ENCODE measurements at places on chromosomes 13 and 19.
A peak's percentile ranks its signal among the peaks of the same experiment; 100 is the strongest.

DNA sequence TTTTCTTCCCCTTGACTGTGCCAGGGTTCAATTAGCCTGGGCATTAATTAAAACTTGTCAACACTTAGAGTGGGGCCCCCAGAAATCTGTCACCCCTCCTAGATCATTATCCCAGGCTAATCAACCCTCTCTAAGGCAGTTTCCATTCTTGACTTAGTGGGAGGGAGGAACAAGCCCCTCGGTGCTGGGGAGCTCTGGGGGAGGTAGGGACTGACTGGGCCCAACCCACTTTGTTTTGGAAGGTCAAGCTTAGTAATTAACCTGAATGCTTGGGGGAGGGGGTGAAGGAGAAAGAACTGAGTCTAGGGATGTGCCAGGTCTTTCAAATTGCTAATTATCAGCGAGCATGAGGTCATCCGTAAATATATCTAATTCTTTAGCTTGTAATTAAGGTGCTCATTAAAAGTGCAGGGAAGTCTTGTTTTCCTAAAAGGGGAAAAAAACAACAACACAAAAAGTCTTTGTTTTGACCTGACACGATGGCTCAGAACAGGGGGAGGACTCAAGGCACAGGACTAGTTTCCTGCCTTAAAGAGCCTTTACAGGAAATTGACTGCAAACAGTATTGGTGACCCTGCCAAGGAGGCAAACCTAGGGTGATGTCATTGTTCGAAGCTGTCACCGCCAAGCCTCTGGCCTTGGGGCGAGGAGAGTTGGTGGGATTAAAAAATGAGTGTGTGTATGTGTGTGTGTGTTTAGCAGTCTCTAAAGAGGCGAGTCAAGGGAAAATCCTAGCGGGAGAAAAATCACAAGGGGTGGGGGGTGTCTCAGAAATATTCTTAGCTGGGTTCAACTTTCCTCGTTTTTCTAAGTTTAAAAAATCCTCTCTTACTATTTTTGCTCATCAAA is 19.4 kb downstream of the ACTN4 start:
- peak; percentile 88 for DNase-seq

DNA sequence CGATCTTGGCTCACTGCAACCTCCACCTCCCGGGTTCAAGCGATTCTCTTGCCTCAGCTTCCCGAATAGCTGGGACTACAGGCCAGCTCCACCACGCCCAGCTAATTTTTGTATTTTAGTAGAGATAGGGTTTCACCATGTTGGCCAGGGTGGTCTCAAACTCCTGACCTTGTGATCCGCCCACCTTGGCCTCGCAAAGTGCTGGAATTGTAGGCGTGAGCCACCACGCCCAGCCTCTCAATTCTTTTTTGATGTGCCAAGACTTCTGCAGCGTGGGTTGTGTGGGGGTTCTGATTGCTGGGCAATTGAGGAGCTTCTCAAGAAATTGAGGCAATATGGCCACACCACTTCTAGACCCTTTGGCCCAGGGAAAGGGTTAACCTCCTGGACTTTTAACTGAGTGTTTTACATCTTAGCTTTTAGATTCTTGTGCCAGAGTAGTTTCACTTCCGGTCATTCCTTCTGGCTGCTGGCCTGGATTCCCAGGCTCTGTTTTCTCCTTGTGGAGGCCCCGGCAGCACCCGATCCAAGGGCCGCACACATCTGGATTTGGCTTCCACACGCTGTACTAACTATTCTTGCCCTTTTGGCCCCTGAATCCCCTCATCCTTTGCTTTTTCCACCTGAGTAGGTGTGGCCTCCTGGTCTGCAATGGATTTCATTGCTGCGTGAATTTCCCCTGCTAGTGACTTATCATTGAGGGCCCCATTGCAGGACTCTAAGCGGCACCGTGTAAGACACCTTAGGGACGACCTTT is 14.7 kb downstream of the SMARCA4 start:
- no peak for DNase-seq

DNA sequence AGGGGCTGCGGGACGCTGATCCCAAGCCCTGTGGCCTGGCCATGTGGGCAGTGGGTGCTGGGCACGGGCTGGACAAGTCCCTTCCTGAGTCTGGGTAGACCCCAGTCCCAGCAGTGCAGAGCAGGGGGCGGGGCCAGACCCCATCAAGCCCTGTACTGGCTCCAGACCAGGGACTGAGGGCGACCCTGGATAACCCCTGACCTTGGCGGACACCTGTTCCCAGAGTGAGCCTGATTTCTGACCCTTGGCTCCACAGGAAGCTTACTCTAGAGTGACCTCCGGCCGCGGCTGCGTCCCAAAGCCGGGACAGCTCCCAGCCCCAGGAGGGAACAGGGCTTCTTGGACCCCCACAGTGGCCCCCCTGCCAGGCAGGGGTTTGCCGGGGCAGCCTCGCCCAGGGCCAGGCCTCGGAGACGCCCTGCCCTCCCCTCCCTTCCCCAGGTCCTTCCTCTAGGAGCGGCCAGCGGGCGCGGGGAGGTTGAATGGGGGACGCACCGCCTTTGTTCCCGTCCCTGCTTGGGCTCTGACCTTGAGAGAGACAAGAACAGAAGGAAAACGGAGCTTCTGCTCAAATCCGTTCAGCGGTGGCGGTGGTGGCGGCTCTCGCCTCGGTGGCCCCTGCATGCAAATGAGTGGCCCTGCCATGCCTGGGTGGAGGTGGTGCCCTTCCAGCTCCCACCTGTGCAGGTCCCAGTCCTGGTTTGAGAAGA is 2.3 kb upstream of the EFNA2 start:
- peak; percentile 44 for DNase-seq

- DNase-seq: no peak
Measured at GRCh38 chr19:8515317-8515716, 1.4 kb upstream of the ZNF414 start.

DNA sequence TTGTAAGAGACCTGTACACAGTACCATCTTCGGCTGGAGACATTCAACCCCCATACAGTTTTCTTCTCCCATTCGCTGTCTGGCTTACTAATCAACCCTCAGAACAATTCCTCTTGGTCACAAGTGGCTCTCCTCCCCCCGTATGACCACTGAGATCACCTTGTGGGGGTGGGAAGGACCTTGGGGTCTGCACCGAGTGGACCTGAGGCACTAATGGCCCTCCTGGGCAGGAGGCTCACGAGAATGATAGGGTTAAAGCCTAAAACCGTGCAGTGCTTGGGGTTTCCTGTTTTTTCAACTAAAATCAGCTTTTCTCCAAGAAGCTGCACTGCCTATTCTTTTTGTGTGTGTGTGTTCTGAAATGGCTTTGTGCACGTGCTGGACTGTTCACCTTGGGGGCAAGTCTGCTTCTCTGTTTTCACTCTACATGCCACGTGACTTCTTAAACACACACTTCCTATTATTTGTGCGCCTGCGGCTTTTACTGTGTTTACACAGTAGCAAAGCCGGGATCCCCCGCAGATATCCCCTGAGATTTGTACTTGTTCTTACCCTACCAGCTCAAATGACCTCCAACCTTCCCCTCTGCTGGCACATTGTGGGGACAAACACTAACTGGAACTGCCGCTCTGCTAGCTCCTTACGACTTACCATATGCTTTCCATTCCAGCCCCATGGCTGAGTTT is 12.3 kb downstream of the RBM26 start:
- no peak for DNase-seq

DNA sequence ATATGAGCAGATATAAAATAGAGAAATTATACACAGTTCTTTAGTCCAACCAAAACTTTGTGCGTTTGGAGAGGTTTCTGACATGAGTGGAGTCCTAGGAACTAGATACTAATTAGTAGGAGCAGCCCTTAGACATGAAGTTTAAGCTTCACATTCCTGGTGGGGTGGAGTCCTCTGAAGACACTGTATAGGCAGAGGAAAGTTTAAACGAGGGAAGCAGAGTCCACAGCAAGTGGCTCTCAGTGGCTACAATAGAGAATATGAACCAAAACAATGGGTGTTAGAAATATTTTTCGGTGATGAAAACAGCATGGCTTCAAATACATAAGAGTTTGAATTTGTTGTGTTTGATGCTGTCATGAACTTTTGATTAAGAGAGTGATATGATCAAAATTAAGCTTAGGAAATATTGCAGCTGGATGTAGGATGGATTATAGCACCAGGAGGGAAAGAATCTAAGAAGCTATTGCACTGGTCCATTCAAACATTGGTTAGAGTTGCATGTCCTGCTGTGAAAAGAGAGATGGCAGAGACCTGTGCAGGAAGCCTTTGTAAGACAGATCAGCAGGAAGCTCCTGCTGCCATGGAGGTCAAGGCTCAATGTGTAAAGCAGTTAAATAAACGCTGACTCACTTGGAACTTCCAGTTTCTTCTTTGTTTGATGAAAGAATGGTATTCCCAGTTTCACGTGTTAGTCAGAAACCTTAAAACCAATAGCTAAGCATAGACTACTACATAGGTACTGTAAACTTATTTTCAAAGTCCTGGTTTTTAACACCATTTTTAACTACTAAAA is 175.2 kb downstream of the TDRD3 start:
- DNase-seq: no peak

DNA sequence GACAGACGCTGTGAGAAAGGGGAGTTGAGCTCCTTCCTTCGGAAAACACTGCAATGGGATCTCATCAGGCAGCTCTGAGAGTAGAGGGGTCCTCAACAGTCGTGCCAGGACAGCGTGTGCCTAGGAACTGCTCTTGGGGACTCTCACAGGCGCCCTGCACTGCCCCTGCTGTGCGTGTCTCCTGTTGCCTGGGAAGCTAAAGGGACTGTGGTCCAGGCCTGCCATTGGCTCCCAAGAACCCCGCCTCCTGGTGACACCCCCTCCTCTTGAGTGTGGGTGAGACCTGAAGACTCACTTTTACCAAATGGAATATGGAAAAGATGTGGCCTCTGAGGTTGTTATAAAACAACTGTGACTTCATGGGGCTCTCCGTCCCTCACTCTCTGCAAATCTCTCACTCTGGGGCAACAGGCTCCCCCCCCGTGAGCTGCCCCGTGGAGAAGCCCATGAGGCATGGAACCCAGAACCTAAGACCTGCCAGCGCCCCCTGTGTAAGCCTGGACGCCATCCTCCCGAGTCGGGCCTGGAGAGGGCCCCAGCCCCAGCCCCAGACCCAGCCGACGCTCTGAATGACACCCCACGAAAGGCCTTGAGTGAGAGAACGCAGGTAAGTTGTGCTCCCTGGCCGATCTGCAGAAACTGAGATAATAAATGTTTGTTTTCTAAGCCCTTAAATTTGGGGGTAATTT is 302.7 kb downstream of the FGF9 start:
- DNase-seq: no peak

DNA sequence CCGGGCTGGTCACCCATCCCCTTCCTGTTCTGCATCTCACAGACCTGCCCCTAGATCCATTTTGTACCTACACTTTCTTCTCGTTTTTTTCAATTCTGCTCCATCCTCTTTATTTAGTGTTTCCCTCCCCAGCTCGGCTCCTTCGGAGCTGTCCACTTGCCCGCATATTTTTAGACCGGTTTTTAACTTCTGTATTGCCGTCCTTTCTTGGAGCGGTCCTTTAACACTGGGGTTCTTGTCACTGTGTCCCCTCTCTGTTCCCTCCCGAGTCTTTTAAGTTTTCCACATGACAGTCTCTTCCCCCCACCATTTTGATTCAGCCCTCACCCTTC is 1.7 kb downstream of the ARHGAP35 start:
- no peak for DNase-seq

GRCh38 chr19:11261971-11262839 is at the start of gene DOCK6:
Gene DOCK6 (minus strand): TSS chr19:11262524. CDS start chr19:11262440, 84 bp downstream.
- no peak for DNase-seq

DNA sequence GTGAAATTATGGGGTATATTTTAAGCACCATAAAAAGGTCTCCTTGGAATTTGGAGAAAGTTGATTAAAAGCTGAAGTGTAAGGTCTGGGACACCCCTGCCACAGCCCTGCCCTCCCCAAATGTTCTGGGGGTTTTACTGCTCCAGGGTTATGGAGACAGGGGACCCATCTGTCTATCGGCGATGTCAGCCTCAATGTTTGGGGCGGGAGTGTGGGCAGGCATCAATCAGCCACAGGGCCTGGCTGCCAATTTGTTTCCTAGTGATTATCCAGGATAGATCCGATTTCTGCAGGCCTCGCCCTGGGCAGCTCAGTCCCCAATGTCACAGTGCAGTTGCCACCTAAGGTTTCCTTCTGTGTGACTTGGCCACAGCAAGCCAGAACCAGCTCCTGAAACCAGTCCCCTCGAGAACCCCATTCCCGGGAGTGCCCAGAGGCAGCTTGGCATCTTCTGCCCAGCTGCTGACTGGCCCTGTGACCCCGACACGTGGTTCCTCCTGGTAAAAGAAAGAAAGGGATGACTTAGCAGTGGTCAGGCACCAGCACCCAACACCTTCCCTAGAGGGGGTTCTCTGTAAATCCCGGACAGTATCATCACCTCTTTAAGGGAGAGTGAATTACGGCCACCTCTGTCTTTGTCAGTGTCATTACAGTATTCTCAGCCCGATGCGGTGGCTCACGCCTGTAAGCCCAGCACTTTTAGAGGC is 41.6 kb downstream of the MYO9B start:
- DNase-seq: no peak

GRCh38 chr19:17325881-17326594 is 8.6 kb downstream of the ANO8 start:
- DNase-seq: no peak

GRCh38 chr19:54302257-54302656 is 10.7 kb downstream of the LILRA5 start:
- DNase-seq: no peak

- DNase-seq: no peak
Measured at GRCh38 chr19:6925386-6925785, 38.0 kb downstream of the ADGRE1 start.

GRCh38 chr13:111882351-111882750 is 184.6 kb upstream of the SOX1 start:
- no peak for DNase-seq

DNA sequence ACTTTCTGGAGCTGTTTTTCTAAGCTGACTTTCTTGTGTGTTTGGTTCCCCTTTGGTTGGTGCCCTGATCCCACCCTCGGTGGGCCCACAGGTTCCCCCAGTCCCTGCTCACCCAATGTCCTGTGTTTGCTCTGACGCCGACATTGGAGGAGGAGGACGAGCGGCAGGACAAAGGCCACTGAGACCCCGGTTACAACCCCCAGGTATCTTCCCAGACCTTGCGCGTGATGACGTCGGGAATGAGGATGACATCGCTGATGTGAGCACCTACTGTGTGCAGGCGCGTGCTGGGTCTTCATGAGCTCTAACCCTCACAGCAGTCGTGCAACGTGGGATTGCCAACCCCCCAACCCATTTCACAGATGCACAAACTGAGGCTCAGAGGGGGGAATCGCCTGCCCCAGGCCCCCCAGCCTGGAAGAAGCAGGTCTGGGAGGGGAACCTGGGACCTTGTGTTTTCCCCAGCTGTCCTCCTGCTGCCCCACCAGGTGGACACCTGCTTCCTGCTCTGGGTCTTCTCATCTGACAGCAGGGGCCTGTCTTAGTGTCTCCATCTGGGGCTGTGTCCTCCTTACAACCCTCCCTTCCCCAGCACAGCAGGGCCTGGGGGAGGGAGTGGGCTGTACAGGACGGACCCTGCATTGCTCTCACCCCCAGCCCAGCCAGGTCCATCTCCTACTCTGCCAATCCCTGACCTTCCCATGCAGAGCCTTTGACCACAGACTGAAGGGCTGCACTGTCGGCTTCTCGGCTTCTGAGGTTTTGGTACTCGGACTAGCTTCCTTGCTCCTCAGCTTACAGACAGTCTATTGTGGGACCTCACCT is 4.7 kb upstream of the LILRA6 start:
- DNase-seq: no peak
